ENCODE measurements at places on chromosomes 5 and 9. TPM values are rescaled to one million over a fixed set of nuclear protein-coding genes. Genes with fewer than 3 reads are reported as not detected.

The SLCO4C1 gene
- total RNA-seq: not detected

The SGCD gene
- total RNA-seq: 0.15 TPM

The TBC1D2 gene
- total RNA-seq: 8.2 TPM

The TAF11L2 gene
- total RNA-seq: not detected

The SLC36A3 gene
- total RNA-seq: not detected

The TPRN gene
- total RNA-seq: 14.7 TPM

The PHF24 gene
- not detected for total RNA-seq

The STRBP gene
- 19.2 TPM for total RNA-seq

The COL15A1 gene
- total RNA-seq: 0.04 TPM

The CDC23 gene
- total RNA-seq: 26.1 TPM

GRCh38 chr9:134285215-134285845 is 40.9 kb upstream of the RXRA start:
- no peak overlapping the region for H3K27ac ChIP-seq
- no peaks in the 10 kb centered on the region for H3K4me1 ChIP-seq
- no peak for DNase-seq
- no peak overlapping the region for H3K4me3 ChIP-seq
- no peaks in the 10 kb centered on the region for H3K36me3 ChIP-seq

DNA sequence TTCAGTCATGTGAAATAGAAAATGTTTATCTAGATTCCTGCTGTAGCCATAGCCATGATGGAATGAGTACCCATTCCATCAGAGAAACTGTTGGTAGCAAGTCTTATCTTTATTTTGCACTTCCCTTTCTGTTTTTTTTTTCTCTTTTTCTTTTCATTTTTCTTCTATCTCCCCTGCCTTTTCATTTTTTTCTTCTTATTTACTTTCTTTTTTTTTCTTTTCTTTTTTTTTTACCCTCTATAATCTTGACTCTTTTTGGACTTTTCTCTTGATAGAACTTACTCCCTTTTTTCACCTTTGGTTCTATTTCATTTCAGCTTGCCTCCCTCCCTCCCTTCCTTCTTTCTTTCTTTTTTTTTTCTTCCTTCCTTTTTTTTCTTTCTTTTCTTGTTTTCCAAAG is 15.4 kb downstream of the SLC25A46 start:
- H3K27ac ChIP-seq: no peak overlapping the region
- H3K36me3 ChIP-seq: peaks cover 3% of the 10 kb centered on the region
- H3K27me3 ChIP-seq: no peaks in the 10 kb centered on the region
- H3K4me3 ChIP-seq: no peak overlapping the region
- H3K4me1 ChIP-seq: peaks cover 10% of the 10 kb centered on the region
- DNase-seq: no peak

DNA sequence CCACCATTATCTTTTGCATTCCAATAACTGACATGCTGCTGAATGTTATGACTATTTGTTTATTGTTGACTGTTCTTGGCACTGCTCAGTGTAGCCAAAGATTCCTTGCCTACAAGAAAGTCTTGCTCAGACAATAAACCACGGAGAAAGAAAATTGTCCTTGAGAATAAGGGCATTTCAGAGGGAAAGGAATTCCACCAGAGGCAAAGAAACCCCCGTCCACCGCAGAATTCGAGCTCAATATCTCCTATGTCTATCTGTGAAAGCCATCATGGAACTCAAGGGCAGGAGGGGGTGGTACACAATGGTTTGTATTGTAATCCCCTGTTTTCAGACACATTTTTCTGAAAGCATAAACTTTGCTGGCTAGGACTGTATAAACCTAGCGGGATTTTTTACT is 70.3 kb upstream of the ADAMTS16 start:
- DNase-seq: no peak
- H3K27me3 ChIP-seq: peaks cover 79% of the 10 kb centered on the region
- no peaks in the 10 kb centered on the region for H3K4me1 ChIP-seq
- no peak overlapping the region for H3K4me3 ChIP-seq
- H3K36me3 ChIP-seq: no peaks in the 10 kb centered on the region
- H3K27ac ChIP-seq: no peak overlapping the region

- no peak overlapping the region for H3K27ac ChIP-seq
- H3K27me3 ChIP-seq: no peaks in the 10 kb centered on the region
- H3K4me1 ChIP-seq: no peaks in the 10 kb centered on the region
- H3K4me3 ChIP-seq: no peak overlapping the region
- no peak for DNase-seq
Observed at GRCh38 chr9:89357331-89358197, 39.3 kb downstream of the SECISBP2 start.

DNA sequence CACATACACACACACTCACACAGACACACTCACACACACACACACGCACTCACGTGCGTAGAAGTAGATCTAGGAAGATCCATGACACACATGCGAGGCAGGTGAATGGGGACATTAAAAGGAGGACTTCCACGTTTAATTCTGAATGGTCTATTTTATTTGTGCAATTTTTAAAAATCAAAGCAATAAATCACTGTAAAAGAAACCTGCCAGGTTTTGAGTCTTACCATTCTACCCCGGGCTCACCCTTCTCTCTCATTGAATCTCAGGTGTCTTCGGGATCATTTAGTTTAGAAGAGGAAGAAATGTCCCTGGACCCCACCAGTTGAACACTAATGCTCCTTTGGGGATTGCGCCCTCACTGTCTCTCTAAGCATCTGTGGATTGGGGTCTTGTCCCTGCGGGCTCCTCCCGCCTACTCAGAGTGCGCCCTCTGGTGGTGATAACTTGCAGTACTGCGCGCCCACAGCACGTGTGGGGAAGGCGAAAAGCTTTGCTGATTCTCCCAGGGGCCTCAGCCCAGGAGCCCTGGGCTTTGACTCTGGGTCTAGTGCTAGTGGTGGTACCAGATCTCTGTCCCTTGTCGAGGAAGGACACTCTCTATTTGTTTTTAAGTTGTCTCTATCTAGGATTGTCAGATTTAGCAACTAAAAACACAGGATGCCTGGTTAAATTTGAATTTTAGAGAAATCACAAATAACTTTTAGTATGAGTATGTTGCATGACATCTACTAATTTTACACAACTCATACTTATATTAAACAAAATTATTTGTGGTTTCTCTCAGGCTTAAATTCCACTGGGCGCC is 34.8 kb downstream of the BOD1 start:
- H3K27me3 ChIP-seq: no peaks in the 10 kb centered on the region
- no peak overlapping the region for H3K4me3 ChIP-seq
- H3K36me3 ChIP-seq: no peaks in the 10 kb centered on the region
- DNase-seq: peak; percentile 70

DNA sequence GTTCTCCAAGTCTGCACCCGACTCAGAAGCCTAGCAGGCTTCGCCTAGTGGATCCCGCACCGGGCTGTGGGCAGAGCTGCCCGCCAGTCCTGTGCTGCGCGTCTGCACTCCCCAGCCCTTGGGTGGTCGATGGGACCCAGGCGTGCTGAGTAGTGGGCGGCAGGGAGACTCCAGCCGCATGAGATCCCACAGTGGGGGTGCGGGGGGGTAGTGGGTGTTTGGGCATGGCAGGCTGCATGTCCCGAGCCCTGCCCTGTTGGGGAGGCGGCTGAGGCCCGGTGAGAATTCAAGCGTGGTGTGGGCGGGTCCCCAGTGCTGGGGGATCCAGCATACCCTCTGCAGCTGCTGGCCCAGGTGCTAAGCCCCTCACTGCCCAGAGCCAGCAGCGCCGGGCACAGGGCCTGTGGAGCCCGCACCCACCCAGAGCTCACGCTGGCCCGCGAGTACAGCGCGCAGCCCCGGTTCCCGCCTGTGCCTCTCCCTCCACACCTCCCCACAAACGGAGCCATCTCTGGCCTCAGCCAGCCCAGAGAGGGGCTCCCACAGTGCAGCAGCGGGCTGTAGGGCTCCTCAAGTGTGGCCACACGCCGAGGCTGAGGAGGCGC is 53.9 kb upstream of the BNC2 start:
- no peaks in the 10 kb centered on the region for H3K27me3 ChIP-seq
- H3K4me3 ChIP-seq: no peak overlapping the region
- H3K36me3 ChIP-seq: no peaks in the 10 kb centered on the region
- H3K4me1 ChIP-seq: peaks cover 29% of the 10 kb centered on the region
- no peak for DNase-seq

DNA sequence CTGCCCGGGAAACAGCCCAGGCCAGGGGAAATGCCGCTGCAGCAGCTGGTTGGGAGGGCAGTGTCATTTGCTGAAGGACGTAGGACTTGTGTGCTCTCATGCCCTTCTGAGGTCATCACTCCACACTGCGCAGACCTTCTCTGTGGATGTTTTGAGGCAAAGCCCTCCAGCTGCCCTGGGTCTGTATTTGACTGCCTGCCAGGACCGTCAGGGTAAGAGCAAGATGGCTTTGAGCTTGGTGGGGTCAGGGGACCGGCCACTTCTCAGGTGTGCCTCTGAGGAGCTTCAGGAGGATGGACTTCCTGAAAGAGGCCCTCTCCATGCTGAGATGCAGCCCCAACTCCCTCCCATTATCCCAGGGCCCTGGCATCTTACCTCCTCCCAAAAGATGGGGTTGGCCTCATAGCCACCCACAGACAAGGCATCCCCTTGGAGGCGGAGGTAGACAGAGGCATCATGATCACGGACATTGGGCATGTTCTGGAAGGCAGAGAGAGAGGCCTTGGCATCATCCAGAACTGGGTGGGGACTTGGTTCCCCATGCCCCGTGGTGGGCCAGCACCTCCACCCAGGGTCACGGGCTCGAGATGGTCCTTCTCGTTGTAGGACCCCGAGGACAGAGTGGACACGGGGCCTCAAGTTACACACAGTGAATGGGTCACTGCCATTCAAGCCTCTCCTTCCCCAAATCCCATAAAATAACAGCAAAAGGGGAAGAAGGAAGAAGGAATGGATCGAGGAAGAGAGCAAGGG is 19.4 kb downstream of the SARDH start:
- no peaks in the 10 kb centered on the region for H3K4me1 ChIP-seq
- H3K27me3 ChIP-seq: no peaks in the 10 kb centered on the region
- DNase-seq: no peak
- no peaks in the 10 kb centered on the region for H3K36me3 ChIP-seq
- H3K4me3 ChIP-seq: no peak overlapping the region

GRCh38 chr5:83401775-83402174 is 69.8 kb upstream of the VCAN start:
- no peak for DNase-seq
- H3K4me1 ChIP-seq: no peaks in the 10 kb centered on the region
- no peak overlapping the region for H3K4me3 ChIP-seq

GRCh38 chr9:104835161-104835560 is 71.2 kb downstream of the NIPSNAP3B start:
- H3K4me1 ChIP-seq: peaks cover 2% of the 10 kb centered on the region
- no peaks in the 10 kb centered on the region for H3K36me3 ChIP-seq
- DNase-seq: no peak
- no peak overlapping the region for H3K27ac ChIP-seq

GRCh38 chr5:157801-158200 is 33.5 kb upstream of the LRRC14B start:
- peaks cover 30% of the 10 kb centered on the region for H3K4me1 ChIP-seq
- H3K4me3 ChIP-seq: no peak overlapping the region
- no peak overlapping the region for H3K27ac ChIP-seq
- no peaks in the 10 kb centered on the region for H3K36me3 ChIP-seq

DNA sequence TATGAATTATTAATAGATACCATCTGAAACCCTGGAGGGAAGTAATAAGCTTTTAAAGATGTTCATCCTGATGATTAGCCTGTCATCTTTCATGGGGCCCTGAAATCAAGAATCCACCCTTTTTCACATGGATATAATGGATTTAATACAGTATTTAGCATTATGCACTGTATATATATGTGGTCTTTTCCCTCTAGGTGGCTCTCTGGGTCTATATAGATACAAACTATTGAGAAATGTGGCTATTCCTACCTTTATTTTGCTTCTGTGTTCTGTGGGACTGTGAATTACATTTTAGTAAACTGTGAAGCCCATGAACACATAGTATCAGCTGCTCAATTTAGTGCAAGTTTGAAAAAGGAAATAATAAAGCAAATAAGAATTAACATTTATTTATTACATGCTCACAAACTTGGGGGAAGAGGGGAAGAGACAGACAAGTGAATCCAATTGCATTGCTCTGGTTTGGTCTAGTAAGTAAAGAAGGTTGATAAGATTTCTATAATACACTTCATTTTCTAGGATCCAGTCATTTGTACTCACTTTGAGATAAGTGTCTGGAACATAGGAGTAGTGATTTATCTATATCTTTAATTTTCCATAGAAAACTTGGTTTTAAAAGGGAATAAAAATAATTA is 112.2 kb downstream of the SCAMP1 start:
- no peak overlapping the region for H3K4me3 ChIP-seq
- DNase-seq: no peak
- no peak overlapping the region for H3K27ac ChIP-seq
- no peaks in the 10 kb centered on the region for H3K4me1 ChIP-seq
- H3K27me3 ChIP-seq: no peaks in the 10 kb centered on the region

DNA sequence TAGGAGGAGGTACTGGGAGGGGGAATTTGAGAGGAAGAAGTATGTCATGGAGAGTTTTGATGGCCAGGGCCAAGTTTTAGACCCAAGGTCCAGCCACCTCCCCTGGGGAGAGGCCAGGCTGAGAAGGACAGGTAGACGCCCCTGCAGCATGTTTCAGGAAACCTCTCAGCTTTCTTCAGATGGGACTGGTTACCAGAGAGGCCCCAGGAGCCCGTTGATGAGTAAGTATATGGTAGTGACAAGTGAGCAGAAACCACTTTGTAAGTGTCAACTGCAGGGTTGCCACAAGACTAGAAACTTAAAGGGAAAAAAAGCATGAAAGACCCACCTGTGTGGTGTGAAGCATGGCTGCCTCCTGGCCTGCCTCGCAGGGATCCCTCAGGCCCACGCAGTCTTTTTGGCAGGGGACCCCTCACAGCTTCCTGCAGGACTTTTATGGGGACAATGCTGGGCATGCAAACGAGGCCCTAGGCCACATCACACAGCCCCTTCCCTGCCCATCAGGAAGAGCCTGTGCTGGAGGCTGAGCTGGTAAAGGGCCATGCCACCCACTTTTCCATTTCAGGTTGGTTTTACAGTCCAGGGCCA is 255.9 kb downstream of the FSTL4 start:
- no peak overlapping the region for H3K27ac ChIP-seq
- H3K27me3 ChIP-seq: no peaks in the 10 kb centered on the region
- no peak for DNase-seq
- H3K4me1 ChIP-seq: no peaks in the 10 kb centered on the region
- H3K4me3 ChIP-seq: no peak overlapping the region

DNA sequence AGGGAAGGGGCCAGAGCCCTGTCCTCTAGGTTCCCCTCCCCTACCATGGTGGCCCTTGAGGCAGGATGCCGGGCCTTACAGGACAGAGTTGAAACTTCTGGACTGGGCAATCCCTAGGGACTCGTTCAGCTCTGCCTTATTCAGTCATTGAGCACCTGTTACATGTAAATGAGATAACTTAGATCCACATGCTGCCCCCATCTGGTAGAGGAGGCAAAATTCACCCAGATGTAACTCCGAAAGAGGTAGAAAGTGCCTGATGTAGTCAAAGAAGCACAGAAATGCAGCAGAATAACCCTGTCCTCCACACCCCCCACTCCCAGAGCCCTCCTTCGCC is 1.5 kb downstream of the GGTA1 start:
- H3K27me3 ChIP-seq: peaks cover 7% of the 10 kb centered on the region
- peak; percentile 76 for DNase-seq
- H3K36me3 ChIP-seq: no peaks in the 10 kb centered on the region
- H3K27ac ChIP-seq: no peak overlapping the region

DNA sequence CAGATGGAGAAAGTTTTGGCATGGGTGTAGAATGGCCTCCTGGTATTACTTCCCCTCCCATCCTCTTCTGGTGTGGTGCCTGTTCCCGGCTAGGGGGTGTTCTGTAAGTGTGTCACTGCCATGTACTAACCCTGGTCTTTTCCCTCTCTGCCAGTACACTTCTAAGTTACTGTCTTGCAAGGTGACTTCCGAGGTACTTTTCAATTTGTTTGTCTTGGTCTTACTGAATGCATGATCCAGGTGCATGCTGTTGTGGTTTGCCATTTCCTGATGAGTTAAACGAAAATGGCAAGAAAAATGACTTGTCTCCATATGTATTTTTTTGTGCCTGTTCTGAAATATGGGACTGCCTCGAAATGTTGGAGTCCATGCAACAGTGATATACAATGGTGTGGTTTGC is 46.0 kb downstream of the C9orf152 start:
- DNase-seq: no peak
- H3K4me1 ChIP-seq: no peaks in the 10 kb centered on the region
- H3K27me3 ChIP-seq: no peaks in the 10 kb centered on the region
- no peak overlapping the region for H3K27ac ChIP-seq
